Vagina (tissue), 2 donors: ENCODE measurements at places on chromosomes 16 and 17.

- DNase-seq = no peak
Measured at GRCh38 chr16:85569039-85569614, 44.0 kb upstream of the GSE1 start.

DNA sequence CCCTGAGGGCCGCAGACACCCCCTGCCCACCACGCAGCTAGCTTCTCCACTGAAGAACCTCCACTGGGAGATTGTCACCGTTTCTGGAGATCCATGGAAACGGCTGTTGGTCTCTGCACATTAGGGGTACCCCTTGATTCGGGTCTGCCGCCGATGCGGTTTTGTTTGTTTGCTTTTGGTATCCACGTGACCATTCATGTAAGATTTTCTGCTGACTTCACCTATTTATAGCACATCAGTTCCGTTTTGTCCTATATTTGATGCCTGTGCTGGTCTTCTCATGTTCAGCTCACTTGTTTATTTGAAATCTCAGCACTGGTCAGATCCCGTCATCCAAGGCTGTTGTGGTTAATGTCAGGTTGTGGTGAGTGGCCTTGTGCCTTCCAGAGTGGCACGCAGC, 21.1 kb downstream of the CRAMP1 start:
- no peak for DNase-seq

GRCh38 chr16:51154271-51155171, 3.5 kb upstream of the SALL1 start:
- no peak for DNase-seq

DNA sequence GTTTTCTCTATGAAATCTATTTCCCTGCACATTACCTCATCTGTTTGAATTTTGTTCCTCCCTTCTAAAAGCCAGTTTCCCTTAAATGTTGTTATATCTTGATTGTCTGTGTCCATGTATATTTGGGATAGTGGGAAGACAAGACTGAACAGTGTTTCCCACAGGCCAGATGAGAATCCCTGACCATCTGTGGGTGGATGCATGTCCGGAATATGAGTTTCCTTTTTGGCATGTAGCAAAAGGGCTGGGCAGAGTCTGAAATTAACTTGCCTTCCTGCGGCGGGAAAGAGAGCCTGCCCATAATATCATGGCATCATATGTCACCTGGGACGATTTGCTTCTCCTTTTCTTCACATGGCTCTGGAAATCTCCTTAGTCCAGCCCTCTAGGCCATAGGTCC, 385.8 kb upstream of the MAF start:
- no peak for DNase-seq

DNA sequence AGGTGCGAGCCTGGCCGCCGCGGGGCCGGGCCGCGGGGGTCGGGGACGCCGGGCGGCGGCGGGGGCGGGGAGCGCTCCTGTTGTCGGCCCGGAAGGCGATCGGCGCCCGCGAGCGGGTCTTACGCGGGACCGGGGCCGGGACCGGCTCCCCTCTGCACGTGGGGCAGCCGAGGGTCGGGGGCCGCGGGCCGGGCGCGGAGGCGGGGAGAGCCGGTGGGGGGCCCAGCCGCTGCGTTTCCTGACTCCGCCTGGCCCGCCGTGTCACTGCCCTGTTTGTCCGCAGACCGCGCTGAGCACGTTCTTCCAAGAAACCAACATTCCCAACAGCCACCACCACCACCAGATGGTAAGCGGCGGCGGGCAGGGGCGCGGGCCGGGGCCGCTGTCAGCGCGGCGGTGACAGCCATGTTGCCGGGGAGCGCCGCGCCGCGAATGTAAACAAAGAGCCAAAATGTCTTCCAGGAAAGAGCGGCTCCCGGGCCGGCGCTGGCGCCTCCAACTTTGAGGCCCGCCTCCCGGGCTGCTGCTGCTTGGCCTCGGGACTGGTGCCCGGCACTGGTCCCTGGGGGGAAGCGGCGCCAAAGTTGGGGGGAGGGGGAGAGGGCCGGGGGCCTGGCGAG, 586 bp downstream of the UBALD2 start:
- no peak for DNase-seq

GRCh38 chr17:16215002-16215272, 397 bp downstream of the NCOR1 start:
- no peak for DNase-seq

- DNase-seq = no peak
Measured at GRCh38 chr17:411421-412120, 59.0 kb upstream of the RPH3AL start.

DNA sequence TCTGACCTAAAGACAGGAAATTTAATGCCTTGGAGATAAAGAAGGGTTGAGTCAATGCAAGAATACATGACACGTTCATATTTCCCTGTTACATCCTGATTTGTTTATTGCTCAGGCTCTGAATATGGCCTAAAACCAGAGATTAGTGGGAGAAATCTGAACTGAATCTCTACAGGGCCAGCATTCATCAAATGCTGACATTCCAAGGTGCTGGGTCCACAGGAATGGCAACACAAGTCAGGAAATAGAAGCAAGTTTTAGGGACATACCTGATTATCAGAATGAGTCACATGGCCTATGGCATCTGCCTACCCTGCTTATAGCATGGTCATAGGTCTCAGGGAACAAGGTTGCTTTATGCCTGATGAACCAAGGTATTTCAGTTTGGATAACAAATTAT, 117.4 kb upstream of the CES5A start:
- DNase-seq = no peak
